ENCODE measurements at places on chromosomes 1 and 21.

GRCh38 chr1:147669469-147670318 lies 630 bp downstream of the ACP6 start:
- peak; percentile 7 for DNase-seq

DNA sequence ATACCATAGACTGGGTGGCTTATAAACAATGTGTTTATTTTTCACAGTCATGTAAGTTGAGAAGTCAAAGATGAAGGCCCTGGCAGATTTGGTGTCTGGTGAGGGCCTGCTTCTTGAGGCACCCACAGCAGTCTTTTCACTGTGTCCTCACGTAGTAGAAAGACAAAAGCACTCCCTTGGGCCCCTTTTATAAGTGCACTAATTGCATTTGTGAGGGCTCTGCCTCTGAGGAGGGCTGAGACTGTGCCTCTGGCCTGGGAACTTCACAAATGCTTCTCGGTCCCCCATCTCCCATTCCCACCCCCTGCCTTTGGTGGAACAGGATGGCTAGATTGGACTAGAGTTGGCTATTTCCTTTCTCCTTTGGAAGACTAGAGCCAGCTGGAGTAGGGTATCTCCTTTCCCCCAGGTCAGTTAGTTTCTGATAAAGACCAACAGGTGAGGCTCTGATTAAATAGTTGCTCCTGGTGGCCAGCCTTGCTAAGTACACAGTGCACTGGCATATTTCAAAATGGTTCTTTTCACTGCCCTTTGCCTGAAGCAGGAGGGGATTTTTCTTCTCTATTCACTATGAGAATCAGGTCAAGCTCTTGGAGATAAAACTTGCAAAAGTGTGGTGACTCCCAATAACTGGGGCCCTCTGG lies 82.9 kb downstream of the PLPPR4 start:
- no peak for DNase-seq

DNA sequence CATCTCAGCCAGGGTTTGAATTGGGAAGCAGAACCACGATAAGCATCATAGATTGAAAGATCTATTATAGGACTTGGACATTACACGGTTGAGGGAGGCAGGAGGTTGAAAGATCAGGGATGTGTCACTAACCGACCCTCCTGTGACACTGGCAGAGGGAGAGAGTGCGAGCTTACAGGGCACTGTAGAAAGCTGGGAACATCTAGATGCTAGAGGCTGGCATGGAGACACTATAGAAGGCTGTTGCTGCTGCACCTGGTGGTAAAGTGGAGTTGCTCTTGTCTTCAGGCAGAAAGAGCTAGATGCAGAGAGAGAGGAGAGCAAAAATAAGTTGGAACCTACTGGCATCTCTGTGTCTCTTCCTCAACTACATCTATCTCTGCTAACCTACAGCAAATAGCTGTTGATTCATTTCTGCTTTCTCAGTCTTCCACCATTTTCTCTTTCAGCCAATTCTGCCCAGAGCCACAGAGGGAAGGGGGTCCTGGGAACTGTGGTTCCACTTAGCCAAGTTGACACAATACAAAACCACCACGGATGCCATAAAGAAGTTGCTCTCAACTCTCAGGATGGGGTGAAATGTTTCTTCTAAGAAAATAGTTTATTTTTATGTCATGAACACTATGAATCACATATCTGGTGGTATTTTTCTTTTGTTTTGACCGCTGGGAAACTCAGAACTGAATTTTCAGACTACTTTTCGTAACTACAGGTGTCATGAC lies 155.9 kb downstream of the ZNF281 start:
- DNase-seq, result no peak

DNA sequence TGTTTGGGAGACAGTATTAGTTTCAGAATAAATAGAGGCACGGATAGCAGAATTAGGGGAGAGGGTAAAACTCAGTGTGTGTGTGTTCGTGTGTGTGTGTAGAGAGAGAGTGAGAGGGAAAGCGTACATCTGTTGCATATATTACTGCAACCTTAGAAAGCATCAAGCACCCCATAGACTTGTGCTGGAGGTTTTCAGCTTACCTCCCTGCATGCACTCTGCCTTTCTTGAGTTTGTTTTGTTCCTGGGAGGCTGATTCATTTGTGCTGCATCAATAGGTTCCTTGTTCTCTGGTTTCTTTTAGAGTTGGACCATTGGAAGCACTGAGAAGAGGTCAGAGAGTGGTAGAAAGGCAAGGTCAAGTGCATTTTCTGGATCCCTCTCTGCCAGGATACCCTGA lies 104.4 kb upstream of the KCNK1 start:
- DNase-seq, result no peak

DNA sequence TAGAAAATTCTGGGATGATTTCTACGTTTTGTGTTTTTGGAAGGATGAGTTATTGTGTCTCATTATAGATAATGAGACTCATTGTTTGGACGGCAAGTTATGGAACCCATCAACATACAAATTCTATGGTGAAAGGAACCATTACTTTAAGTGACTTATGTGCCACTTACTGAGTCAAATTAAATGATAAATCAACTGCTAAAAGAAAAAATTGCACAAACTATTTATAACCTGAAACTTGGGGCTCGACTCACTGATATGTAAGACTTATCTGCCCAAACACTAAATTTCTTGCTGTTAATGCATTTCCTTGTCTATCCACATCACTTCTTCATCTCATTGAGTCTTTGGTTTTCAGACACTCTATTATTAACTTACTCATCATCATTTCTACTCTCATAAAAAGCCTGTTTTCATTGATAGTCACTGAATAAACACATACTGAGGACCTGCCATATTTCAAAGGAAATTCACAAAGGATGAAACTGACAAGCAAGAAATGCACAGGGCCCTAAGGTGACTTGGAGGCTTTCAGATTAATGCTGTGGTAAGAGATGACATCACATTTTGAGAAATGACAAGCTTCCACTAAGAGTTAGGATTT lies 872.7 kb upstream of the ADAMTS5 start:
- DNase-seq, result no peak

DNA sequence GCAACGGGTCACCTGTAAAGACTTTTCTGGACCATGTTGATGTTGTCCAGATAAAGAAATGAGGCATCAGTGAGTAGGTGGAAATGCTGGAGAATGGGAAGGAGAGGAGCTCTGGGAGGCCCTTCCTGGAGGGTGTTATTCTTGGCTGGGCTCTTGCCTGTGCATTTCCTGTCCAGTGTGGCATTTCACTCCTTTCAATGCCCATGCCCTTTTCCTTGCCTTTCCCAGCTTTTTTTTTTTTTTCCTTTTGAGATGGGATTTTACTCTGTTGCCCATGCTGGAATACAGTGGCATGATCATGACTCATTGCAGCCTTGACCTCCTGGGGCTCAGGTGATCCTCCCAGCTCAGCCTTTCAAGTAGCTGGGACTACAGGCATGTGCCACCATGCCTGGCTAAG lies 11.8 kb downstream of the NOS1AP start:
- no peak for DNase-seq

GRCh38 chr1:29379443-29380073 lies 143.2 kb downstream of the PTPRU start:
- DNase-seq, result no peak

DNA sequence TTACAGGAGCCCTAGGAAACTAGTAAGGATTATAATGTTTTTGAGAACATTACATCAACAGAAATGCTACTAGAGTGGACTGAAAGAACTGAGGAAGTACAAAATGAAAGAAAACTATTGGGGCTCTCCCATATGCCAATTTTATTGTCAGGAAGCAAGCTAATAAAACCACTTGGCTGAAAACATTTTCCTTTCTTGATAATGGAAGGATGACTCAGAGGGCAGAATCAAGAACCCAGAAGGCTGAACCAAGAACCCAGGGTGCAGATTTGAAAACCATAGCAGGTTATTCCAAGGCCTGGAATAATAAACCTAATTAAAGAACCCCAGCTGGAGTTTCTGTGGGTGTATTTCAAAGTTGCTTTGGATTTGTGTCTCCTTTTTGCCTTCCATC lies 70.7 kb downstream of the RPE65 start:
- DNase-seq, result no peak

DNA sequence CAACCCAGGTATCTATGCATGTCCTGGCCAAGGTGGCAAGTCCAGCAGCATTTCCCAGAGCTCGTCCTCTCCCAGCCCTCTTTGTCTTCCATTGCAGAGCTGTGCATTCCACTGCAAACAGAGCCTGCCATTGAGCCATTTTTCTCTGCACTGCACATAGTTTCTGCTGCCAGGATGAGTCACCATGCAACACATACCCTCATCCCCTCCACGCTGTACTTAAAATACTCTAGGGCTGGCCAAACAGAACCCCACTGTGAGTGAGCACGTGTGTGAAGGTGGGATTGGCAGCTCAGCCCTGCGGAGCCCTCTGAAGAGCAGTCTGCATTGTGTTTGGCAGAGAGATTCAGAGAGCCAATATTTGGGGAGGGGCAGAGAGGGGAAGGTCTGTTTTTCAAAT lies 3.9 kb upstream of the ATP1B1 start:
- DNase-seq, result no peak

Measured in stimulated activated CD8-positive, alpha-beta memory T cell treated with anti-CD3 and anti-CD28 coated beads, Interleukin-15, amount 100 ng/mL, for 24 hours (primary cell).